Esophagus mucosa (tissue), 1 donor: ENCODE measurements at places on chromosomes 12 and 14.
A peak's percentile ranks its signal among the peaks of the same experiment; 100 is the strongest.

DNA sequence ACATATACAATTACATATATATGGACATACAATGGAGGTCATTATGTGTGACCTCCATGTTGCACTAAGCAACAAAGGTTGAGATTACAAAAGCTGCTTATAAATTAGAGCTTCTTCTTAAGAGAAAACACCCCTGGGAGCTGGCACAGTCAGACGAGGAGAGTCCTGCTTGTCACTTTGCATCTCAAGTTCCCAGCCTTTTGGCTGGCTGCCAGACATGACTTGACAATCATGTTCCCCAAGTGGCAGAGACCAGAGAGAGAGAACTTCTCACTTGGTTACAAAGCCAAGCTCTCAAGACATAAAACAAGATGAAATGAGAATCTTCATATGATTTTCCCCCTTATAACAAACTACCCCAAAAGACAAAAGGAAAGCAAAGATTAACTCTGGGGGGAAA lies 8.5 kb upstream of the SYNJ2BP start:
- no peak for ATAC-seq

- ATAC-seq = no peak
Observed at GRCh38 chr12:22374508-22374907, 40.0 kb upstream of the ST8SIA1 start.

DNA sequence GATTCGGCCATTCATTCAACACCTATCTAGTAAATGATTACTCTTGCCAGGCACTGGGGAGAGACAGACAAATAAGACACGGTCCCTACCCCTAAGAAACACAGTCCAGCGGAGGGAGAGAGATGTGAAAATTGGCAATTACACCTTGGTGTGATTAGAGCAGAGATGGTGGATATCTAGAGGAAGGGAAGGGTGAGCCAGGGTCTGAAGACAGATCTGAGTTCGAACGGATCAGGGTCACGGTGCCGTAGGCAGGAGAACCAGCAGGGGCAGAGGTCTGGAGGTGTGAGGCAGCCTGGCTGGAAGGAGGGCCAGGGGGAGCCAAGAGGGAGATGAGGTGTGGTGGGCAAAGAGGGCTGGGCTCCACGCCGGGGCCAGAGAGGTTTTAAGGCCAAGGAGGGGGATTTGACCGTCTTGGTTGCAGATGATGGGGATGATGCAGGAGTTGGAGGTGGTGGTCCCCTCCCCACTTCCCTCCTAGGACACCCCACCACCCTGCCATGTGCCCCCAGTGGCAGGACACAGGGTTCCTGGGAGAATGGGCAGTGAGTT lies 27.1 kb downstream of the FAM222A start:
- ATAC-seq = no peak

- ATAC-seq = no peak
Observed at GRCh38 chr12:12682284-12682683, 13.7 kb downstream of the GPR19 start.

GRCh38 chr12:67545298-67545697 lies 103.2 kb upstream of the DYRK2 start:
- no peak for ATAC-seq

DNA sequence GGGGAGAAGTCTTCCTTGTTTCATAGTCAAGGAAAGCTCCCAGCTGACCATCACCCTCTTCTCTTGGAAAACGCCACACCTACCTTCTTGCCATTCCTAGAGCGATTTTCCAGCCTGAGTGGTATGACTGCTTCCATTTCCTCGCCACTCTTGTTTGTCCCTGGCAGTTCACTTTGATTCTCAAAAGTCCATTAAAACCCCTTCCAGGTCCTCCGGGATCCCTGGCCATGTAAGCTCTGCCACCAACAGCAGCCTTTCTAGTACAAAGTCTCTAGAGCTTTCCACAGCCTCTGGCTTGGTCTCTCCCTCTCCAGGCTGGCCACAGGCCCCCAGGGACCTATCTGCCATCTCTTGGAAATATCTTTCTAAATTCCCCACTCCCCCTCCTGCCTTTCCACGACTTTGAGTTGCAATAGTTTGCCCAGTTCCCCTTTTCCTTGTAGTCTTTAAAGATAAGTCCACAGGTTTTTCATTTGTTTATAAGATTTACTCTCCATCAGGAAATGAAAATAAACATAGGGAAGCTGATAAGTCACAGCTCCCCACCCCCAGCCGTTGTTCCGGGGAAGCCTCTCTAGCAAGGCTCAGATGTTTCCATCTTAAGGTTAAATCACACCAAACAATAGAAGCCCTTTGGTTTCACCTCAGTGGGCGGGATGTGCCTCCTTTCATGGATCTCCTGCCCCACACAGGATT lies 42.9 kb upstream of the SINHCAF start:
- ATAC-seq = no peak

DNA sequence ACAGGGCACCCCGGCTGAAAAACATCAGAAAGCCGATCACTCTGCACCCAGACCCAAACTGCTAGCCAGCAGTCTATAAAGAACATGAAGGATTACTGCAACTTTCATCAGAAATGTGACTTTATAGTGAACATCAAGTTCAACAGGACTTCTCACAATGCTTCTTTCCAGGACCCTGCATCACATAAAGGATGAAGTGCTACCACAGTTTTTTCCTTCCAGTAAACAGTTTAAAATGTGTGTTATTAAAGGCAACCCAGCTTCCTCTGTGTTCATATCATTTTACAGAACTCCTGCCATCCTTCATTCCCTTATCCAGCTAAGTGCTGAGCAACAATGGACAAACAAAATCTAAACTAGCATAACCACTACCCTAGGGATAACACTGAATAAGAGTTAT lies 280.3 kb upstream of the DIO2 start:
- ATAC-seq = no peak

DNA sequence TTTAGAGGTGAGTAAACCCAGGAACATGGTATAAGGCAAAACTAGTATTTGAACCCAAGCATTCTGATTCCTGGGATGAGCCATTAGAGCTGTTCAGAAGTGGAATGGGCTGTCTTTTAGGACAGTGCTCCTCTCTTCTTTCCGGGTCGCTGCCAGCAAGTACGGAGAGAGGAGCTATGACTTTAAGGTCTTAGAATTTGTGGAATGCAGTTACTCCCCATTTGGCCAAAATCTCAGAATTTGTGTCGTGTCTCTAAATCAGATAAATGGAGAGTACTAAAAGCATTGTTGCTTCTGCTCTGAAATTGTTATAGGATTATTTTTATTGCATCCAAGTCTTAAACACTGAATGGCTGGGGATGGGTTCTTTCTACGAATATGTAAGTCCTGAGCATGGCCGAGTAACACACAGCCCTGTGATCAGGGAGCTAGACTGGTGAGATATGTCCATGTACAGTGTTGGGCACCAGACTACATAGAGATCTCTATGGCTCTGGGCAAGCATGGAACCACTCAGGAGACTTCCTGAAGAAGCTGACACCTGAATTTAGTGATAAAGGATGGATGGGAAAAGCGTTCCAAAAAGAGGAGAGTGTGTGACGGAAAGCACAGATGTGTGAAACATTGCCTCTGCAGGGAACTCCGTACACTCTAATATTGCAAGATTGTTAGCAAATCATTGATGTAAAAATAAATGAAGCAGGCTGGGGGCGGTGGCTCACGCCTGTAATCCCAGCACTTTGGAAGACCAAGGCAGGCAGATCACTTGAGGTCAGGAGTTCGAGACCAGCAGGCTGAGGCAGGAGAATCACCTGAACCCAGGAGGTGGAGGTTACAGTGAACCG lies 184.7 kb downstream of the SRGAP1 start:
- no peak for ATAC-seq

DNA sequence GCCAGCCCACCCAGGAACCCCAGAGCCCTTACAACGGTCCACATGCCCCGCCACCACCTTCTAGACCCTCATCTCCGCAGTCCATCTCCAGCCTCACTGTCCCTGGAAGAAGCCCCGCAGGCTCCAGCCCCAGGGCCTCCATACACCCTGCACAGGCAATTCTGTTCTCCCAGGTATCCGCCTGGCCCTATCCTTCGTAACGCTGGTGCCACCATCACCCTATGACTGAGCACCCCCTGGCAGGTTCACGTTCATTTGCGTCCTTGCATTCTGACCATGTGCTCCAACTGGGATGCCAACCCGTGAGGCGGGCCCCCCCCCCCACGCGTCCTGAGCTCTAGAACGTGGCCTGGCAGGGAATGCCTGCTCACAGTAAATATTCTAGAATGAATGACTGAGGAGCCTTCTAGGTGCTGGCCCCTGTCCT lies 675 bp upstream of the SCARB1 start:
- ATAC-seq = no peak

DNA sequence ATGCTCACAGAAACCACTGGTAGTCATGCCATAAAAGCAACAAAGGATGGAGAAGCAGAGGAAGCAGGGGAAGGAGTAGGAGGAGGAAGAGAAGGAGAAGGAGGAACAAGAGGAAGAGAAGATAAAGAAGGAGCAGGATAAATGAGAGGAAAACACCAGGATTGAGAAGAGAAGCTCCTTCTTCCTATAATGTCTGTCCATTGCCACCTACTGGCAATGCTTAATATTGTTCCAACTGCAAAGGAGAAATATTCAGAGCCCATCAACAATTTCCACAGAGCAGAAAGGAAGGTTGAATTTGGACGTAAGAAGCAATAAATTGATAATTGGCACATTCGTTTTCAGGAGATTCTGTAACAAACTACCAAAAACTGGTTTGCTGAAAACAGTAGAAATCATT lies 898.4 kb downstream of the SLC16A7 start:
- peak; percentile 46 for ATAC-seq

GRCh38 chr14:88199882-88200281 lies 123.2 kb downstream of the KCNK10 start:
- ATAC-seq = no peak

DNA sequence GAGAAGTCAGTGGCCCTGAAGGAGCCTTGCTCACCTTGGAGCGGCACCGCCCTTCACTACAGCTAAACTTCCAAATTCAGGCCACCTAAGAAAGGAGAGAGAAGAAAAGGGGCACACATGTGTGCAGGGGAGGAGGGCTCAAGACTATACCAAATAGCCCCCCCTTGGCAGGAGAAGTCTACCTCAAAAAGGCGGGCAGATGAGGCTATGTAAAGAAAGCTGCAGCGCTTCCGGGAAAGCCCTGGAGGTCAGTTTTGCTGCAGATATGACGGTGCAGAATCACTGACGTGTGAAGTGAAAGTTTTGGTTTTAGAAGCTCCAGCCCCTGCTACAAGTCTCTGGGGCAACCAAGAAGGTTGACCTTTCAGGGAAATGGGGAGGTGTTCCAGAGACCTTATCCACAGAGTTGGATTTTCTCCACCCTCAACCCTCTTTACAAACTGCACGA lies 48.2 kb upstream of the PNMA1 start:
- ATAC-seq = no peak

DNA sequence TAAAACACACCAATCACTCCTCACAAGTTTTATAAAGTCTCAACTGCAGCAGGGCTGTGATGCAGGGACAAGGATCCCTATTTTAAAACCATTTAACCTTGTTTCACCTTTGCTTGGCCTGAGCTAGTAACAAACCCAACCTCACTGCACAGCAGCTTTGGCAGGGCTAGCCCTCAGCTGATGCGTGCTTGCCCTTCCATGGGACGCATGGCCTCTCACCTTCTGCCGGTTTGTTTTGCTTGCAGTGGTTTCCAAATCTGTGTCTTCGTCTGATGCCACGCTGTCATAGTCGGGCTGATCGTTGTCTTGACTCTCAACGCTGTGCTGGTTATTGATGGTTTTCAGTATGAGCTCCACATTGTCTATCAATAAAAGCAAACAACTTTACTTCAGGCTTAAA lies 43.3 kb downstream of the GIT2 start:
- no peak for ATAC-seq

DNA sequence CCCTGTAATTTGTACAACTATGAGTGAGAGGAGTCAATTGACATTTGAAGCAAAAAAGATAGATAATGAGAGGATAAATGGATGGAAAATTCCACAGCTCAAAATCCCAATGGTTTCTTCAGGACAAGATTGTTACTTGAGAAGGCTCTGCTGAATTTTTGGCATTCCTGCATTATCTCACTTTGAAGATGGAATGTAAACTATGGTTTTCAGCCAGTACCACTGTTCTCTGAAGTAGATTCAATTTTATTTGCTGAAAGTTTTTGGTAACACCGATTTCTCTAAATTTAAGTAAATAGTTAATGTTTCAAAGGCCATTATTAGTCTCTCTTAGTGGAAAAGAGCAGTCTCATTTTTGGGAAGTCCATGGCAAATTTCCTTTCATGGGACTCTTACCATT lies 121.9 kb upstream of the SLC38A2 start:
- no peak for ATAC-seq

DNA sequence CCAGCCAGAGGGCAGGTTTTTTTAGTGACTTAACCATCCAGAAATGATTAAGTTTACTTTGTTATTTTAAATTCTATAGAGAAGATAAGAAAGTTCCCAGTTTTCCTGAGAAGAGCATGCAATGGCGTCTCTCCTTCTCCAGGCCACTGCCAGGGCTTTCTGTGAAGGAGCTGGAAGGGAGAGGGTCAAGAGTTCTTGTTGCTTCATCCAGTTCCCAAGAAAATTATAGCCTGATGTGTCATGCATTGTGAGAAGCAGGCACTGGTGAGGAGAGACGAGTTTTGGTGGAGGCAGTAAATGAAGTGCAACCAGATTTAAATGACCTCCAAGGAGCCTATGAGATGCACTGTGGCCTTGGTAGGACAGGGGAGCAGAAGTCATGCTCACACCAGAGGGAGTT lies 14.2 kb downstream of the ELK3 start:
- ATAC-seq = peak; percentile 10

- peak; percentile 1 for ATAC-seq
Observed at GRCh38 chr14:24249230-24250021, 7.0 kb upstream of the TINF2 start.

DNA sequence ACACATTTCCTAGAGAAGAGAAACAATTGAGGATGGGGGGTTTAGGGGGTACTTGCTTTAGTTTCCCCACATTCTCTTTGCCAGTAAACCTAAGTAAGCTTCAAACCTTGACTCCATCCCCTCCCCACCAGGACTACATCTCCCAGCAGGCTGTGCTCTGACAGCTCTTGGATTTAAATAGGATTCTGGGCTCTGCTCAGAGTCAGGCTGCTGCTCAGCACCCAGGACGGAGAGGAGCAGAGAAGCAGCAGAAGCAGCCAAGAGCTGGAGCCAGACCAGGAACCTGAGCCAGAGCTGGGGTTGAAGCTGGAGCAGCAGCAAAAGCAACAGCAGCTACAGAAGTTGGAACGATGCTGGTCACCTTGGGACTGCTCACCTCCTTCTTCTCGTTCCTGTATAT lies 20.6 kb downstream of the RDH12 start:
- ATAC-seq = peak; percentile 51
